ENCODE measurements at places on chromosomes 6 and 20. TPM values are rescaled to one million over a fixed set of nuclear protein-coding genes. Genes with fewer than 3 reads are reported as not detected.

- H3K4me3 ChIP-seq: no peak overlapping the region
- peaks cover 9% of the 10 kb centered on the region for H3K4me1 ChIP-seq
- no peak overlapping the region for H3K27ac ChIP-seq
- peaks cover 33% of the 10 kb centered on the region for H3K36me3 ChIP-seq
- no peaks in the 10 kb centered on the region for H3K27me3 ChIP-seq
- no peak for DNase-seq
Measured at GRCh38 chr6:144665932-144666450, 380.9 kb downstream of the UTRN start.

TULP1 gene
- total RNA-seq: not detected

BNIP5 gene
- not detected for total RNA-seq

DNA sequence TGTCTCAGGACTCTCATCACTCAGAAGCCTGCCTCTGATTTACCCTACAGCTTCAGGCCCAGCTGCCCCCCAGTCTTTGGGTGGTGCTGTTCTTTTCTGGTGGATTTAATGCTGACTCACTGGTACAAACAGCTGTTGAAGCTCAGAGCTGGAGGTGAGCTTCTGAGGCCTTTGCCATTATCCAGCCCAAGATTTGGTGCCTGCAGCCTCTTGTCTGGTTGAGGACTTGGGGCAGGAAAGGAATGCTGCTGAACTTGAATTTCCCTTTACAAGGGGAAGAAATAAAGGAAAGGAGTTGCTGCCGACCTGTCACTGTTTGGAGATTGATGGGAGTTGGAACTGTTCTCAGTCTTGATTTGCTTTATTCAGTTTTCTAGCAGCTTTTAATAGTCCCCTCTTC is 19.8 kb downstream of the ABCF1 start:
- peaks cover 11% of the 10 kb centered on the region for H3K4me1 ChIP-seq
- H3K4me3 ChIP-seq: no peak overlapping the region
- no peak for DNase-seq
- H3K27me3 ChIP-seq: no peaks in the 10 kb centered on the region

GRCh38 chr20:44009679-44009992 is 95.0 kb downstream of the TOX2 start:
- H3K4me1 ChIP-seq: peaks cover 25% of the 10 kb centered on the region
- no peak overlapping the region for H3K4me3 ChIP-seq
- no peak overlapping the region for H3K27ac ChIP-seq
- H3K27me3 ChIP-seq: peaks cover 40% of the 10 kb centered on the region
- H3K36me3 ChIP-seq: no peaks in the 10 kb centered on the region

- H3K4me3 ChIP-seq: no peak overlapping the region
- DNase-seq: no peak
- H3K27me3 ChIP-seq: no peaks in the 10 kb centered on the region
- peak overlapping the region; percentile 23 for H3K27ac ChIP-seq
- H3K4me1 ChIP-seq: peaks cover 45% of the 10 kb centered on the region
Measured at GRCh38 chr20:51409192-51409880, 133.2 kb downstream of the NFATC2 start.

- H3K36me3 ChIP-seq: no peaks in the 10 kb centered on the region
- H3K4me3 ChIP-seq: no peak overlapping the region
- H3K27me3 ChIP-seq: peaks cover 13% of the 10 kb centered on the region
- H3K27ac ChIP-seq: no peak overlapping the region
Measured at GRCh38 chr6:46207174-46207573, 36.4 kb upstream of the ENPP5 start.

SGK2 gene
- total RNA-seq: 0.53 TPM

DNA sequence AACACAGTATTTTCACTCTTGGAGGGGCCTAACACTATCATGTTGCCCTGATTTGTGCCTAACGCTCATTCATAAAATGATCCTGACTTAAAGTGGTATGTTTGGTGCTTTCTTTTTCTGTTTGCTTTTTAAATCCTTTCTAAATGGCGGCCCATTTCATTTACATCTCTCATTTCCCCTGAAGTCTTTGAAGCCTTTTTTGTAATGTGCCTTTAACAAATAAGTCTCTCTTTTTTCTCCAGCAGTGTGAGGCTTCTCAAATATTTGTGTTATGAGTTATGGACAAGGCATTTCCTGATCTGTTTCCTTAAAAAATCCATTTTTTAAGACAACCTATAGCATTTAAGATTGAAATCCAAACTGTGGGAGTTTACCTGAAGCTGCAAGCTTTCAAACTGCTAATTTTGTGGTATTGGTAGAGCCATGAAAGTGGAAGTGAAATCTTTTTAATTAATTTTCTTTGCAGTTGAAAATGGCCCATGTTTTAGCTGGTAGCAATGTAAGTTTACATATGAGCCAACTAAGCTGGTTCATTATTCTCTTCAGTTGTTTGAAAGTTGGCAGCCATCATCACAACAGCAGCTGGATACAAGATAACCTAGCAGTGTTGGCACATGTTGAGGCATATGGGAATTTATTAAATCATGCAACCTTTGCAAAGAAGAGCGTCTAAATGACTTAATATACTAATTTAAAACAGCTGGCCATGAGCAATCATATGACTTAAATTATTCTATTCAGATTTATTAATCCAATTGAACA is 469.7 kb downstream of the CDKAL1 start:
- H3K27me3 ChIP-seq: no peaks in the 10 kb centered on the region
- H3K27ac ChIP-seq: no peak overlapping the region
- no peak overlapping the region for H3K4me3 ChIP-seq
- peaks cover 33% of the 10 kb centered on the region for H3K36me3 ChIP-seq
- H3K4me1 ChIP-seq: peaks cover 3% of the 10 kb centered on the region
- no peak for DNase-seq

GRCh38 chr6:88413459-88413858 is 247.3 kb upstream of the CNR1 start:
- H3K27ac ChIP-seq: no peak overlapping the region
- no peaks in the 10 kb centered on the region for H3K4me1 ChIP-seq
- no peak for DNase-seq
- no peaks in the 10 kb centered on the region for H3K27me3 ChIP-seq

DNA sequence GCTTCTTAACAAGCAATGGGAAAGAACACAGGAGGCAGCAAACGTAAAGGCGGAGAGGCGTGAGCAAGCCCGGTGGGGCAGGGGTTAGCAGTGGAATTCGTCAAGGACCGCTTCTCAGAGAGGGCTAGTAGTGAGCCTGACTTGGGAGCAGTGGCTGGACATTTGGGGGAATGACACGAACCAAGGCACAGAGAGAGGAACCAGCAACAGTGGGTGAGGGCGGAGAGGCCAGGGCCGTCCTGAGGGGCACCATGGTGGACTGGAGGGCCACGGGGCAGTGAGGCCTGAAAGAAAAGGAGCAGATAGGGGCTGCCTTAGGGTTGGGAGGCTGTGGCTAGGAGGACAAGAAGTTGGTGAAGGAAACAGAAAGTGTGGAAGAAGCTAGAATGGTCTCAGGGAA is 12.1 kb upstream of the ARID1B start:
- no peaks in the 10 kb centered on the region for H3K27me3 ChIP-seq
- no peaks in the 10 kb centered on the region for H3K36me3 ChIP-seq
- no peak overlapping the region for H3K4me3 ChIP-seq
- no peak for DNase-seq
- no peak overlapping the region for H3K27ac ChIP-seq

GRCh38 chr6:138008791-138009190 is 98.4 kb downstream of the PERP start:
- no peak for DNase-seq
- no peak overlapping the region for H3K27ac ChIP-seq
- no peaks in the 10 kb centered on the region for H3K36me3 ChIP-seq
- no peaks in the 10 kb centered on the region for H3K27me3 ChIP-seq
- H3K4me1 ChIP-seq: no peaks in the 10 kb centered on the region

- H3K36me3 ChIP-seq: peaks cover 84% of the 10 kb centered on the region
- H3K27ac ChIP-seq: peak overlapping the region; percentile 42
- no peak for DNase-seq
- no peaks in the 10 kb centered on the region for H3K27me3 ChIP-seq
- H3K4me1 ChIP-seq: peaks cover 17% of the 10 kb centered on the region
- no peak overlapping the region for H3K4me3 ChIP-seq
Measured at GRCh38 chr6:109362102-109362884, 20.0 kb downstream of the CD164 start.

NKX2-2 gene
- not detected for total RNA-seq

- H3K27ac ChIP-seq: no peak overlapping the region
- H3K27me3 ChIP-seq: no peaks in the 10 kb centered on the region
- H3K4me3 ChIP-seq: no peak overlapping the region
- H3K36me3 ChIP-seq: peaks cover 24% of the 10 kb centered on the region
- no peak for DNase-seq
Measured at GRCh38 chr6:144647406-144647964, 362.4 kb downstream of the UTRN start.

DNA sequence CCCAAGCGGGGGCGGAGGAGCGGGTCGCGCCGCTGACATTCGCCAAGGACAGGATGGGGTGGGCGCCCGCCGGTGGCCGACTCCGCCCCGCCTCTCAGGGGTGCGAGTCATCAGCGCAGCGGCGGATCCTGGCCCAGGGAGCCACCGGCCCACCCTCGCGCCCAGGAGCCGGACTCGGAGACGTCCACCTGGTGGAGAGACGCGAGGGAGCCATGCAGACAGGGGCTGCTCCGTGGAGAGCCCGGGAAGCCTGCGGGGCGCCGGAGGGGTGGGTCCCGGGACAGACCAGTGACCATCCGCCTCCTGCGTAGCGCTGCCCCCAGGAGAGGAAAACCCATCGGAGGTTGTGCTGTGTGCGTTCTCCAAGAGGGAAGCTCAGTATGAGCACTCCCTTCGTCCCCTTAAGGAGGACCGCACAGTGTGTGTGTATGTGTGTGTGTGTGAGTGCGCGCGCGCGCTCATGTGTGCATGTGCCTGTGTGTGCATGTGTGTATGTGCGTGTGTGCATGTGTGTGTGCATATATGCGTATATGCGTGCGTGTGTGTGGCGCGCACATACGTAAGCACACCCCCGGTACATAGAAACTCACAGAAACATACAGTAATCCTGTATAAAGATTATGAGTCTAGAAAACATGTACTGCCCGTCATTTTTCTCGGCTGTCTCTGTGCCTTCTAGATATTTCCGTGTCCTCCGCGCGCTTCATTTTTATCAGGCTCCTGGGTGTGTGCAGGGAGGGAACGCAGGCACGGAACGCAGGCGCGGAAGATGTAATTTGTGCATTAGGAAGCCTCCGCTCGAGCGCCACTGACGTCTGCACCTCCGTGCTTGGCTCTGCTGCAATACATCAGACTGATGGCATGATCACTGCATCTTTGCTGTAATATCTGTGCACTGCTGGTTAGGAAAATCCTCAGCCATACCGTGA is 158.9 kb downstream of the TBXT start:
- H3K4me3 ChIP-seq: no peak overlapping the region
- H3K36me3 ChIP-seq: no peaks in the 10 kb centered on the region
- peaks cover 51% of the 10 kb centered on the region for H3K27me3 ChIP-seq

TASP1 gene
- 10.7 TPM for total RNA-seq

GRCh38 chr6:168121303-168121665 is 42.3 kb upstream of the FRMD1 start:
- no peak overlapping the region for H3K27ac ChIP-seq
- no peaks in the 10 kb centered on the region for H3K36me3 ChIP-seq
- no peak for DNase-seq

- no peak for DNase-seq
- H3K4me3 ChIP-seq: peak overlapping the region; percentile 93
- peaks cover 24% of the 10 kb centered on the region for H3K4me1 ChIP-seq
- H3K36me3 ChIP-seq: peaks cover 4% of the 10 kb centered on the region
- peak overlapping the region; percentile 9 for H3K27ac ChIP-seq
Measured at GRCh38 chr6:46130666-46131065, 877 bp downstream of the ENPP4 start.

GRCh38 chr6:53236241-53236640 is 87.6 kb upstream of the GCM1 start:
- no peaks in the 10 kb centered on the region for H3K27me3 ChIP-seq
- H3K4me3 ChIP-seq: no peak overlapping the region
- no peak for DNase-seq

DNA sequence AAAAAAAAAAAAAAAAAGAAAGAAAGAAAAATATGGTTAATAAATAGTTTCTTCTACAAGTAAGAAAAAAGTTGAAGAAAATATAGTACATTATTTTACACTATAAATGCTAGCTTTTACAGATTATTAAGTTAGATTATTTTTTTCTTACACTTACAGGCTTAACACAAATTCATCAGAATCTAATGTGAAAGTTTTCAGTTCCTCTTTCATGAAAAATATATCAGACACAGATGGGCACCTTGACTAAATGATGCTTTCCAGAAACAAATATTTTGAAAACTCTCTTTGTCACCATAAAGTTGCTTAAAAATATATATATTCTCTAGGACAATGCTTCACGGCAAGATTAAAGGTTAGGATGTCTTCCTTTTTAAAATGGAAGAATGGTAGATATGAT is 321.8 kb upstream of the HSF2 start:
- no peak for DNase-seq
- no peak overlapping the region for H3K4me3 ChIP-seq
- no peaks in the 10 kb centered on the region for H3K4me1 ChIP-seq
- H3K27me3 ChIP-seq: peaks cover 2% of the 10 kb centered on the region
- no peak overlapping the region for H3K27ac ChIP-seq

GRCh38 chr20:10667560-10668167 is 6.1 kb downstream of the JAG1 start:
- H3K36me3 ChIP-seq: no peaks in the 10 kb centered on the region
- H3K4me1 ChIP-seq: peaks cover 10% of the 10 kb centered on the region
- H3K4me3 ChIP-seq: no peak overlapping the region
- peaks cover 17% of the 10 kb centered on the region for H3K27me3 ChIP-seq

DNA sequence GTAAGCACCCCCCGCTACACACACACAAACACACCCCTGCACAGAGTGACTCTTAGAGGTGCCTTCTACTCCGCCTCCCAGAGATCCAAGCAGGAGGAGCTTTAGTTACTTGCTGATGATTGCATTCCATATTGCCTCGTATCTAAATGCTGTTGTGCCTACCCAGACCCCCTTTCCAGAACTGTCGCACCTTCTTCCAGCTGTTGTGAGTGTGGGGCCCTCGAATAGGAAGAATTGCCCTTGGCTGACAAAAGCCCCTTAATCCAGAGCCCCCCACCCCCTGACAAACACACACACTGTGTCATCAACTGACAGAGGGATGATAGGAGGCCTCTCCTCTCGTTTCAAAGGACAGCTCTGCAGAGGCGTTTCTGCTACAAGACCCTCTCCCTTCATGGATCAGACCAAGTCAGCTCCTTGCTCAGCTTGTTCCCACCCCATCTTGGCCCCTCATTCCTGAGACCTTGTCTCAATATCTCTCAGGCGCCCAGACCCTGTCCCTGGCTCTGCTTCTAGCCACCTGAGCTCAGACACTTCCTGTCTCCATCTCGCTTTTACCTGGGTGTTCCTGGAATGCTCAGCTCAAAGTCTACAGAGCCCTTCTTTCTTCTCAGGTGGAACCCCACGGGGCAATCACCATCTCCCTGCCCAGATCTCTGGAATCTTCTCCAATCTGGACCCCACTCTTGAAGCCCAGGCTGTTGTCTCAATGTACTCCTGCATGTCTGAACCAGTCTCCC is 4.0 kb upstream of the VSX1 start:
- no peak overlapping the region for H3K27ac ChIP-seq
- no peak overlapping the region for H3K4me3 ChIP-seq
- H3K4me1 ChIP-seq: peaks cover 20% of the 10 kb centered on the region
- peaks cover 52% of the 10 kb centered on the region for H3K27me3 ChIP-seq
- no peak for DNase-seq
- no peaks in the 10 kb centered on the region for H3K36me3 ChIP-seq

MEP1A gene
- not detected for total RNA-seq

GRCh38 chr20:22402550-22402949 is 181.8 kb downstream of the FOXA2 start:
- H3K27ac ChIP-seq: no peak overlapping the region
- H3K4me1 ChIP-seq: peaks cover 5% of the 10 kb centered on the region
- H3K36me3 ChIP-seq: no peaks in the 10 kb centered on the region
- DNase-seq: no peak
- peaks cover 3% of the 10 kb centered on the region for H3K27me3 ChIP-seq

Data from activated naive CD8-positive, alpha-beta T cell treated with anti-CD3 and anti-CD28 coated beads, Interleukin-2, amount 10 ng/mL, durations not matched to agents 7 days and 5 days (primary cell).